ENCODE measurements at places on chromosomes 11 and 22.

DNA sequence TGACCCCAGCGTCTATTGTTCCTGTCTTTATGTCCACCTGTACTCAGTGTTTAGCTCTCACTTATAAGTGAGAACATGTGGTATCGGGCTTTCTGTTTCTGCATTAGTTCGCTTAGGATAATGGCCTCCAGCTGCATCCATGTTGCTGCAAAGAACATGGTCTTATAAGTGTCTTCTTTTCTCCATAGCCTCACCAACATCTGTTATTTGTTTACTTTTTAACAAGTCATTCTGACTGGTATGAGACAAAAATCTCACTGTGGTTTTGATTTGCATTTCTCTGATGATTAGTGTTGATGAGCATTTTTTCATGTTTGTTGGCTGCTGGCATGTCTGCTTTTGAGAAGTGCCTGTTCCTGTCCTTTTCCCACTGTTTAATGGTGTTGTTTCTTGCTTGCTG is 21.7 kb upstream of the SLN start:
- peak; percentile 12 for DNase-seq

DNA sequence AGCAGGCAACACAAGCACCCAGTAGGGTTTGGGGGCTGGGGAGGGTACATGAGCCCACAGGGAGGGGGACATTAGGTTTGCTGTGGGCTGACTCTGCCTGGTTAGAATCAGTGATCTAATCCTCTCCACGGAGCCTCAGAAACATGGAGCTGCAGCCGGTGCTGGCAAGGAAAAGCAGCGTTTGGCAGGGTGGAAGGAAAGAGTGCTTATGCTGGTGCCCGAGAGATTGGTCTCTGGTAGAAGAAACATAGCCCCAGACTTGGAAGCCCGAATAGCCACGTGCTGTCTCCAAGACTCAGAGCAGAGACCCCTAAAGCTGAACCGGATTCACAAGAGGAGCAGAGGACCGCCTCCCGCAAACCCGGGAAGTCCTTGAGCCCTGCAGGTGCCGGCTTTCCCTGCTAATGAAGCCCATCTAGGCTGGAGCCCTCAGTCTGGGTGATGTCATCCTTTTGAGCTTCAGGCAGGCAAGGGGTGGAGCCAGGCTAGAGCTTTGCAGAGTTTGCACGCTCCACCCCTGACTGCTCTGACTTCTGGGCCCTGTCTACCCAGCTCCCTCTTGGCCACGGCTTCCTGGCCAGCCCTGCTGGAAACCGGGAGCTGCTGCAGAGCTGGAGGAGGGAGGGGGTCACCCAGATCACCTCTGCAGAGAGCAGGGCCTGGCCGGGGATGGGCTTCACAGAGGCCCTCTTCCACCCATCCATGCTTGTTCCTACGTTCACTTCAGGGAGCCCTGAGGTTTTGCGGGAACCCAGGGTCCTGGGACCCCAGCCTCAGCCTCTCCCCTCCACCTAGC is 35.0 kb upstream of the JAM3 start:
- peak; percentile 69 for DNase-seq

GRCh38 chr11:89477175-89477574 is 14.0 kb downstream of the NOX4 start:
- DNase-seq, result no peak

GRCh38 chr11:134667175-134667500 is 255.1 kb upstream of the B3GAT1 start:
- DNase-seq, result no peak

- no peak for DNase-seq
These were observed 50.2 kb upstream of the SMIM38 start for GRCh38 chr11:69105461-69106030.

DNA sequence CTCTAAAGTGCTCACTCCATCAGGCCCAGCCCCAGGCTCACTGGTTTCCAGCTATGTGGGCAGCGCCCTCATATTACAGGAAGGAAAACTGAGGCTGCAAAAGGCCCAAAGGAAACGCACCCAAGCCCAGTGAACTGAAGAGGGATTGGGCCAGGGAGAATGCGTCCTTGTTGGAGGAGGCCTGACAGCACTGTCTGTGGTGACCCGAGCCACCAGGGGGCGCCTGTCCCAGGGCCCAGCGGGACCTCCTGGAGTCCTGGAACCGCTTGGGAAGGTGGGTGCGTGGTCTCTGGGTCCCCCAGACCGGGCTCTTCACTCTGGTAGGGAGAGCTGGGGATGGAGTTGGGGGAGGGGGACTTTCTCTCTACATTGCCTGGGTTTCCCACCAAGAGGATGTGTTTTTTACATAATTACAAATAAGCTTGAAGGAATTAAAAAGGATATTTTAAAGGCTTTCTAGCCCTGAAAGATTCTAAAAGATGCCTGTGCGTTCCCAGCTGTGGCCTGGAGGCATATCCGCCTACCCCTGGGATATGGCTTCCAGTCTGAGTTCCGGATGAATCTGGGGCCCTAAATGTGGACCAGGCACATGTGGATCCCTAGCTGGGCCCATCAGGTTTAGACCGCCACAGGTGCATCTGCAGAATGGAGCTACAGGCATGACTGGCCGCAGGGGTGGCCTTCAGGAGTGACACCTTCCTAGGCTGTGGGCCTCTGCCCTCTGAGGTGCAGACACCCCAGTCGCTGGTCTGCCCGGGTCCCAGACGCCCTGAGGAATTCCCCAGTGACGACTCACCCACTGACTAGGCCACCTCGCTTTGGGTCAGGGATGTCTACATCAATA is 4.2 kb downstream of the SPI1 start:
- peak; percentile 44 for DNase-seq

DNA sequence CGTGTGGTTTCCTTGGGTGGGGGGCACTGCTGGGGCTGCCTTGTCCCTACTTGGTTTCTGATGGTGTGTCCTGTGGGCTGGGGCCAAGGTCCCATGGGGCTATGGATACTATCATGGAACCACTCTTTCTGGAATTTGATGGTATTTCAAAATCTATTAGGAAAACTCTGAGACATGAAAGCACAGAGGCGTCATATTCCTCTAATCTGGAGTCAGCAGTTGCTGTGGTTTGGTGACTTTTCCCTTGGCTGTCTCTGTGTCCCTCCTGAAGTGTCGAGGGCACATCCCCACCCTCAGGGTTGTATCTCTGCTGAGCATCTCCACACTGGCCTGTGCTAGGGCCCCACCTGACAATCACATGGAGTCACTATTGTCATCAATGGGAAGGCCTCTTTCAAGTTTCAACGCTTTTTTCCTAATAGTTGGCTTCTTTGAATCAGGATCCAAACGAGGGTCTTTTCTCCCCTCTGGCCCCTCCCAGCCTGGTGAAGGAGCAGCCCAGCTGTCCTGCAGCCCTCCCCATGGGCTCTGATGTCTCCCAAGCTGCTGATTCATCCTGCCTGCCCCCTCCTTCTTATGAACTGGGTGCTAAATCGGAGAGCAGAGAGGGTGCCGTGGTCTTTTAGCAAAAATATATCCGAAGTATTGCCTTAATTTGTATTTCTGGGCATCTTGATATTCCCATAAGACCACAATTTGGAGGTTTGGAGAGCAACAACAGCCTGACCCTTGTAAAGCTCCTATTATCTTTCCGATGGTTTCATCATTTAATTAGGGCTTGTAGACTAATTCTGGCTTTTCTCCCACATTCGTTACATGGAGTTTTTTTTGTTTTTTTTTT is 38.5 kb downstream of the MED15 start:
- peak; percentile 10 for DNase-seq

GRCh38 chr11:112761911-112762706 is 199.1 kb upstream of the NCAM1 start:
- no peak for DNase-seq

DNA sequence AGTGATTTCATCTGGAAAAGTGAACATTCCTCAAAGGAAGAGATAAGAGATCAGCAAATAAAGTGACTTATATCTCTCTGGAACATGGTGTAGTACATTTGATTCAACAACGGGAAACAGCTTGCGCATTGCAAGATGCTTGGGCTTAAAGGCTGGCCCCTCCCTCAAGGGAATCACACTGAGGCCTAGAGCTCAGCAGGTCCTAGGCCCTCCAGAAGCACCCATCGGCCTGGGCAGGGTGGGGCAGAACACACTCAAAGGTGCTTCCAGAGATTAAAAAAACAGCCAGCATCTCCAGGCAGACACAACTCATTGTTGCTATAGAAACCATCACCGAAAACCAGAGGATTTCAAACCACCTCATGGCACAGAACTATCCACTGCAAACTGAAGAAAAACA is 69.0 kb upstream of the ARFGAP3 start:
- DNase-seq, result no peak

GRCh38 chr22:47996446-47996857 is 1234.0 kb downstream of the TBC1D22A start:
- DNase-seq, result no peak

DNA sequence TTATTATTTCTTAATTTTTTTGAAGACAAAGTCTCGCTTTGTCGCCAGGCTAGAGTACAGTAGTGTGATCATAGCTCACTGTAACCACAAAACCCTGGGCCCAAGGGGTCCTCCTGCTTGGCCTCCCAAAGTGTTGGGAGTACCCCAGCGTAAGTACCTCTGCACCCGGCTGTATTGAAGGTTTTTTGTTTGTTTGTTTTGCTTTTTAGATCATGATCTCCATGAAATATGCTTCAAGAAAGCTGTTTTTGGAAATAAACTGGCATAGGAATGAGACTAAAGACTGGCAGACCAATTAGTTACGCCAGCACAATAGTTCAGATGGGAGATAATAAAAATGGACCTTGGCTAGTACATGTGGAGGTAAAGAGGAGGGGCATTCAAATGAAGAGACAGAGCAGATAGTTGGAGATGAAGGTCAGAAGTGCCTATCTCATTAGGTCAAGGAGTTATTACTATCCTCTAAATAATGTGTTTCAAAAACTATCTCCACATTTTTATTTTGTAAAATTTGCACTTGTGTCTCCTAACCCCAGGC is 4.1 kb upstream of the MRPL48 start:
- no peak for DNase-seq
